ENCODE measurements at places on chromosomes 4 and X. TPM values are rescaled to one million over a fixed set of nuclear protein-coding genes. Genes with fewer than 3 reads are reported as not detected.

GRCh38 chr4:158999166-158999682 is 103.7 kb upstream of the RAPGEF2 start:
- H3K4me1 ChIP-seq = no peaks in the 10 kb centered on the region
- no peak overlapping the region for H3K27ac ChIP-seq
- H3K27me3 ChIP-seq = no peaks in the 10 kb centered on the region
- no peak overlapping the region for H3K4me3 ChIP-seq
- H3K36me3 ChIP-seq = no peaks in the 10 kb centered on the region

- no peaks in the 10 kb centered on the region for H3K4me1 ChIP-seq
- no peaks in the 10 kb centered on the region for H3K27me3 ChIP-seq
- no peak overlapping the region for H3K4me3 ChIP-seq
- no peaks in the 10 kb centered on the region for H3K36me3 ChIP-seq
Measured at GRCh38 chr4:94979621-94980020, 221.9 kb downstream of the BMPR1B start.

Gene CENPVL1
- total RNA-seq = 3.2 TPM

Gene CFAP99
- not detected for total RNA-seq

Gene VEGFC
- total RNA-seq = 1.4 TPM
